ENCODE measurements at places on chromosomes 2 and 18.

DNA sequence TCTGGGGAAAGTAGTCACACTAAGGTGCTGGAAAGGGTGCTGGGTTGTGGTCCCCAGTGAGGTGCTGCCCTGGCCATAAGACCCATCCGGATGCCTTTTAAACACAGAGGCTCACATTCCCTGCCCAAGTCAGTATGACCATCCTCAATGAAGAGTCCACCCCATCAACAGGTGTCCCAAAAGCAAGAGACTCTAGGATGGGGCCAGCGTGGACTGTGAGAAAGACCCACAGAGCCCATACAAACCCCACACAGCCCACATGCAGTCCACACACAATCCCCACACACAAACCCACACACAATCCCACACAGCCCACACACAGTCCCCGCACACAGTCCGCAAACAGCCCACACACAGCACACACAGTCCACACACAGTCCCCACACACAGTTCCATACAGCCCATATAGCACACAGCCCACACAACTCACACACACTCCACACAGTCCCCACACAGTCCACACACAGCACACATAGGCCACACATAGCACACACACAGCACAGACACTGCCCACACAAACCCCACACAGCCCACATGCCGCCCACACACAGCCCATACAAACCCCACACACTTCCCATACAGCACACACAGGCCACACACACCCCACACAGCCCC is 241.4 kb upstream of the SALL3 start:
- no peak for DNase-seq

DNA sequence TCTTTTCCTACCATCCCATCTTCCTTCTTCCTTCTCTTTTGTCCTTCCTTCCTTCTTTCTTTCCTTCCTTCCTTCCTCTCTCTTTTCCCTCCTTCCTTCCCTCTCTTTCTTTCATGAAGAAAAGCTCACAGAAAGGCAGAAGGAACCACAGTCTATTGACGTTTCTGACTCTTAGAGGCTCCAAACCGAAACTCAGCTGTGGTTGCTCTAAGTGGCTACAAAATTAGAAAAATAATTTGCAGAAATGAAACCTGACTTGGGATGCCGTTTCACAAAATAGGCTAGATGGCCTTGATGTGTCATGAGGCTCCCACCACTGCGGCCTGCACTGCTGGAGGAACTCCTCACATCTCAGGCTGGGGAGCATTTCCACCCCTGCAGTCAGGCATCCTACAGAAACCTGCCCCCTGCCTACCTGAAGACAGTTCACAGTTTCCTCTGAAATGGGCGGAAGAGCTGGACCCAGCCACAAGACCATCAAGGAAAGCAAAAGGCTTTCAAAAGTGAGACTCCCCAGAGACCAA is 165.6 kb downstream of the SMAD7 start:
- no peak for DNase-seq

DNA sequence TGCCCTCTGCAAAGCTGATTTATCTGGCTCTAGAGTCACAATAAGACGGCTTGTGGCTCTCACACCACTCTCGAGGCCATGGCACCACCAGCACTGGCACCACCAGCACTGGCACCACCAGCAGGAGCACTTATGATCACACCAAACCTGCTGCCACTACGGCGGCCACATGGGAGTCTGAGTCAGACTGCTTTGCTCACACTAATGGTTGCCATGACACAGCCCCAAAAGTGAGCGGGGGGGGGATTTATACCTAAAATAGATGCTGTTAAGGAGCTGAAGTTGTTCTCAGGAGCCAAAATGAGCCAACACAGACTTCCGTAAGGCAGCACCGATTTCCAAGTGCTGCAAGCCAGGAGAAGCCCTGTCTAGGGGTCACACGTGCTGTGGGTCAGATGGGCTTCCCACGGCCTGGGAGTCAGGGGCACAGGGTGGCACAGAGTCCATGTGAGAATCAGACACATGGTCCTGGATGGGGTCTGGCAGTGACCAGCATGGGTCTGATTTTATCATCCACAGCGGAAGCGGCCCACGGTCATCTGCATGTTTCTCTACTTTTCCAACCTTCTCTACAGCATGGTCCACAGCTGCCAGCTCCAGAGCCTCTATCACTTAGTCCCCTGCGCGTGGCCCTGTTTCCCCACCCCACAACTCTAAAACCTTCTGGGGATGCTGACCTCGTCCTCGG is 16.7 kb downstream of the DNMT3A start:
- no peak for DNase-seq

DNA sequence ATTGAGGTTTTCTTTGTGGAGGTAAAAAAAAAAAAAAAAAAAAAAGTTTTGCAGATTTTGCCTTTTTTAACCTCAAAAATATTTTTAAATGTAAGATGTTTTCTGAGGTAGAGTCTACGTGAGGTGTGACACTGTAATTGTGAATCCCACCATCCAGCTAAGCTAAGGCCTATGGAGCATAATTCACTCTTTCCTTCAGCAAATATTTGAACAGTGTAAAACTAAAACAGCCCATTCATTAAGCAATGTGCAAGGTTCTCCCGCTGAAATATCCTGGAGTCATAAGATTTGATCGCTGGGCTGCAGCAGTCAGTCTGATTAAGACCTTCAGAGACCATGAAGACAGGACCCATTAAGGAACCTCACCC is 105.1 kb downstream of the HNRNPLL start:
- no peak for DNase-seq

- no peak for DNase-seq
Observed at GRCh38 chr2:184628051-184628450, 29.7 kb downstream of the ZNF804A start.

DNA sequence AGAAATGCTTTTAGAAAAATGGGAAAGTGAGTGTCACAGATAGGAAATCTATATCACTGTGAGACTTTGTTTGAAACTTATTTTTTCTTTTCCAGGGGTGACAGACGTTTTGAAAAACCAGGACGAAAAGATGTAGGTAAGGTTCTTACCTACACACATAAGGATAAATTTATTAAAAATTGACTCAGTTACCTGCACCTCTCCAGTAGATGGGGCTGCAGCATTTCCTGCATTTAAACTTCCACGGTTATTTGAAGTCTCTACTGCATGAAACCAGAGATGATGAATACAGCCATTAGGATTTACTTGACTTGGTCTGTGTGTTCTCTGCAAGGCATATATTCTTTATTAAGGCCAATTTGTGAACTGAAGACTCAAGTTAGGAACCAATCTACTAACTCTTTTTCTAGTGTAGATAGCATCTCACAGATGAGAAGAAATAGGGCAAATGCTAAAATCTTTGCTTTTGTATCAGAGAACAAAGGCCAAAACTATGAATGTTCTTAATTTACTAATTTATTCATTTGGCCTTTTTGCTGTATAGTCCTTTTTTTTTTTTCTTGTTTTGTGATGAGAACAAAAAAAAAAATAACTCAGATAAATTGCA is 15.0 kb downstream of the KCNJ13 start:
- no peak for DNase-seq

- DNase-seq, result no peak
Observed at GRCh38 chr18:61196750-61197149, 136.5 kb upstream of the CDH20 start.

DNA sequence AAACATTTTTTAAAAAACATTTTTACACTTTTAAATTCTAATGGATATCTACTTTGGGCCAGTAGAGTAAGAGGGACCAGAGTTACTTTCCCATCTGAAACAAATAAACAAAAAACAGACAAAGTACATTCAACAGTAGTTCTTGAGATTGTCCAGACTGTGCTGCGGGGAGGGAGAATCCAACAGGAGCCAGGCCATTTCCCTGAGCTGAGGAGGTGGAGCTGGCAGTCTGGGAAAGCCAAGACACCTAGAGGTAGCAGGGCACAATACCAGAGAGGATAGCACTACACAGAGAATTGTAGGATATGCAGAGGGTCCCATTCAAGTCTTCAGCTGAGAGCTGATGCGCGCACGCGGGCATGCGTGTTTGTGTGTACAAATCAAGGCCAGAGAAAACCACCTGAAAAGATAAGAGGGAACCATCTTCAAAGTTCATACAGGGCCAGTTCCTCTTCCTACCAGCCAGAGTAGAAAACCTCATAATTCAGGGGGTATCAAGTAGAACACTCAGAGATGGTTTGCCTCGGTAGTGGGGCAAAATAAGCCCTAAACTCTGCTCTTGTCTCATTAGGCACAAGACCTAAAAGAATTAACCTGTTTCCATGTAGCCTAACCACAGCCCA is 44.0 kb downstream of the PTRHD1 start:
- no peak for DNase-seq

DNA sequence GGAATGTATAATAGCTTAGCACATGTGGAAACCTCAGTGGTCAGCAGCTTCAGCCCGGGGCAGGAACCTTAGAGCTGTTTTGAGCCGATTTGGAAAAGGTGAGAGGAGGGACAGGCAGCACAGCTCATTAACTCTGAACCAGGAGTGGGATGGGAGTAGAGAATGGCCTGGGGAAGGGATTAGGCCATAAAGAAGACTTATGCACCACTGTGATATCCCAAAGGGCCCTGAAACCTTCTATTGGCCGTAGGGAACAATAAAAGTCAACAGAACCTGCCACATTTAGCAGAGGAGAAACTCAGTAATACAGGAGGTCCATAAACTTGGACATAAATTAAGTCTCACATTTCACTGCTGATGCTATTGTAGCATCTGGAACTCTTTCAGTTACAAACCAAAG is 124.2 kb upstream of the REV1 start:
- no peak for DNase-seq

- DNase-seq, result no peak
Observed at GRCh38 chr18:4906856-4907255, 290.2 kb downstream of the AKAIN1 start.

DNA sequence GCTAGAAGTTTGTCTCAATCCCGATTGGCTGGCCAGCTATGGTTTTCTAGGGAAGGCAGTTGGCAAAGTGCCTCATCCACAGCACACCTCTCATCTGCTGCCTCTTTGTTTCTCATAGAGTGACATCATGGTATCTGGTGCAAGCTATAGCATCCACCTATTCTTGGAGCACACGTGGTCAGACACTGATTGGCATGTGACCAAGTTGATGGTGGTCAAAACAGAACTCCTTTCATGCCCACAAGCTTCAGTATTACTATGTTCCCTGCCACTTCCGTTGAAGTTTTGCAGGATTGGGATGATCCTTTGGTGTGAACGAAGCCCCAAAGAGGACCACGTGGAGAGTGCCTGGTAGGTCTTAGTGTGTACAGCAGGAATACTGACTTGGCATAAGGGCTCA is 28.8 kb downstream of the TTC32 start:
- DNase-seq, result no peak

DNA sequence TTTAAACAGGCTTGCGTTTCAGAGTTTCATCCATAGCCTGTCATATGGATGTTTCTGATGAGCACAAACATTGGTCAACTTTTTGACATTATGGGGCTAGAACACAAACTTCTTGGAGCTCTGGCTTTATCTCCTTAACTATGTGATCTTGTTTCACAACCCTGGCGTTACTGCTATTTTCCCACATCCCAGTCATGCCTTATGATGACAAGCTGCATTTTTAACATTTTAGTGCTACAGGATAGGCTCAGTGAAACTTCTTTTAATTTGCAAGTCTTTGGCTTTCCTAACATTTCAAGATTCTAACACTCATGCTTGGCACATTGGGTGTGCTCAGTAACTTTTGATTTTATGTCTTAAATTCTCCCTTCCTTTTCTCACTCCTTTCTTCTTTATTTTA is 21.0 kb upstream of the PDE1A start:
- no peak for DNase-seq

DNA sequence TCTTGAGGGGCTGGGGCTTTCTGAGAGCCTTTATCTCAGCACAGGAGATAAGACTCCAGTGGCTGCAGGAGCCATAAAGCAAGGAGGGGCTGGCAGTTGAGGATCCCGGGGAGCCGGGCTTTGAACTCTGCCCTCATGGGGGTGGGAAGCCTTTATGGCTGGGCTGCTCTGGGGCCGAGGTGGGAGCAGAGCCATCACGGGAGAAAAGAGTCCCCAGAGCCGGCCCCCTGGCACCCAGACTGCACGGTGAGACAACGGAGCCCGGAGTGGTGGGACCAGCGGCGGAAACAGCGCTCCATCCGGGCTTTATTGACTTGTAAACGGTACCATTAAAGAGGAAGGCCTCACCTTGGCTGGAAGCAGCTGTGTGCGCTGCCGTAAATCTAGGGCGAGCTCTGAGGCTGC is 162.6 kb downstream of the MYCN start:
- DNase-seq, result no peak

DNA sequence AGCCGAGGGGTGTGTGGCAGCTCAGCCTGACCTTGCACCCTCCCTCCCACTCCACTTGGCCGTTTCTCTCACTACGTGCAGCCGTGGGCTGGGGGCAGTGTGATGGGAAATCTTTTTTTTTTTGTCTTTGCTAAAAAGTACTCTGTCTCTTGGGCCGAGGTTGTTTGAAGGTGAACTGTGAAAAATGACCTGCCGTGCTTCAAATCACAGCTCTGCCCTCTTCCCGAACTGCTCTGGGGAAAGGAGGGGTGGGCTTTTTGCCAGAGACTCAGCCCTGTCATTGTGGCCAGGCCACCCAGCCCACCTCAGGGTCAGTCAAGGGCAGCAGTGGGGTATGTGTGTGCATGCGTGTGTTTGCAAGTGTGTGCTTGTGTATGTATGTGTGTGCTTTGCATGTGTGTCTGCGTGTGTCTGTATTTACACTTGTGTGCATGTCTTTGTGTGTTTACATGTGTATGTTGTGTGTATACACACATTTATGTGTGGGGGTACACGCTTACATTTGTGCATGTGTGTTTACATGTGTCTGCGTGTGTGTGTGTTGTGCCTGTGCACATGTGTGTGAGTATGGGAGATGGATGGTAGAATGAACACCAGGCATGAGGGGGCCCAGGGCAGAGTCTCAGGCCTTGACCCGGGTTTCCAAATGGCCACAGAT is 61.3 kb upstream of the HAAO start:
- no peak for DNase-seq

DNA sequence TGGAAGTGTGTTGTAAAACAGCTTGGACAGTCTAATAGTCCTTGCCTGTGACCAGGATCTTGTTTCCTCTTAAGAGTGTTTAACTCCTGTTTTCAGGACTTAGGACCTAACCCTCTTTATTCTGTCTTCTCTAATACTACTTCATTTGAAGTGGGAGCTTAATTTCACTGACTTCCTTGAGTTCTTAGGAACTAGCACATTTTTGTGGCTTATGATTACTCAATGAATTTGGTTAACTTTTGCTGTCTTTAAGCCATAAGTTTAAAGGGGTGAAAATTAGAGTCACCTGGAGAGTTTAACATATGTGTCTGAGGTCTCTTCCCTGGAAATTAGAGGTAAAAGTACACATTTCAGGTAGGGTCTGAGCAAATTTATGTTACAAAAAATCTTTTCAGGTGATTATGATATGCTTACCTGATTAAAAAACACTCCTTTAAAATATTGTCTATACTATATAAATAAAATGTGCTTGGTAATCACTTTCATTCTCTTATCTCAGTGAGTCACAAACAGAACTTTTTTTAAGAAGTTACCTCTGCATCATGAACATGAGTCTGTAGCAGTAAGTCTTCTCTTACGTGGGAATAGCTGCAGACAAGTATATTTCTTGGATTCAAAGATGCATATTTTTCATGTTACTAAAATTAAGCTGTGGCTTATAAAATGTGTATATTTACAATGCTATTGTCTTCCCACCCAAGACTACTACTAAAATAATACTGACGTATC is 52.7 kb downstream of the ATP9B start:
- no peak for DNase-seq

- no peak for DNase-seq
Observed at GRCh38 chr18:41731884-41732283, 223.2 kb upstream of the PIK3C3 start.

GRCh38 chr2:70103531-70104061 is 16.3 kb downstream of the PCBP1 start:
- no peak for DNase-seq

All from activated CD8-positive, alpha-beta memory T cell treated with anti-CD3 and anti-CD28 coated beads for 1 hour (primary cell).